ENCODE measurements at places on chromosomes 2 and 18.
A peak's percentile ranks its signal among the peaks of the same experiment; 100 is the strongest.

DNA sequence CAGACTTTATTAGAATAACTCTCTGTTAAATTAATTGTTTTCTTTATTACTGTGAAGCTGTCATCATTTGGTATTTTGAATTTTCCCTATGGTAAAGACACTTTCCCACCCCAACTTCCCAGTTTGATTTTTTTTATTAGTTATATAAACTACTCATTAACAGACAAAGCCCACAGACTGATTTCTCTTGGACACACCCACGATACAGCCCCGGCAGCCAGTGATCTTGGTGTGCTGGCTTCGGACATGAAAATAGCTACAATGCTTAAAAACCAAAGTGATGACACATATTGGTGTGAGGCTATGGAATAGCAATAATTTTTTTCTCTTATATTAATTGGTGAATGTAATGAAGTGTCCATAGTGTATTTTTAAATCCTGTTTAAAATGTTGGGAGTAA, 225.4 kb upstream of the SIX3 start:
- no peak for DNase-seq

DNA sequence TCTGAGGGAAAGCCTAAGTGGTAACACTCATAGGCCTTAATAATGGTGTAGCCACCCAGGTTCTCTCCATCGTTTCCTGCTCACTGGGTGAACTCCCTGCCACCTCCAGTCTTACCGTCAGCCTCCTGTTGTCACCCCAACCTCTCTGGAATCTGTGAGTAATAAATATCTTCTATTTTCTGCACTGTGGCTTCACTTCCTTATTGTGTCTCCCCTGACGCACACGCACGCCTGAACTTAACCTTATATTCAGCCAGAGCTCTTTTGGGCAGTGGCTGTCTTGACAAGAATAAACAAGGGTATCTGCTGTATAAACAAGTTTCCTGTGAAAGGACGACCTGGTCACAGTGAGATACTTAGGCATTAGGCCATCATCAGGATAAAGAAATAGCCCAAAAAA, 467.2 kb downstream of the SPAG16 start:
- DNase-seq: no peak

GRCh38 chr18:75915941-75916623, 488.6 kb upstream of the SMIM21 start:
- DNase-seq: peak; percentile 45

DNA sequence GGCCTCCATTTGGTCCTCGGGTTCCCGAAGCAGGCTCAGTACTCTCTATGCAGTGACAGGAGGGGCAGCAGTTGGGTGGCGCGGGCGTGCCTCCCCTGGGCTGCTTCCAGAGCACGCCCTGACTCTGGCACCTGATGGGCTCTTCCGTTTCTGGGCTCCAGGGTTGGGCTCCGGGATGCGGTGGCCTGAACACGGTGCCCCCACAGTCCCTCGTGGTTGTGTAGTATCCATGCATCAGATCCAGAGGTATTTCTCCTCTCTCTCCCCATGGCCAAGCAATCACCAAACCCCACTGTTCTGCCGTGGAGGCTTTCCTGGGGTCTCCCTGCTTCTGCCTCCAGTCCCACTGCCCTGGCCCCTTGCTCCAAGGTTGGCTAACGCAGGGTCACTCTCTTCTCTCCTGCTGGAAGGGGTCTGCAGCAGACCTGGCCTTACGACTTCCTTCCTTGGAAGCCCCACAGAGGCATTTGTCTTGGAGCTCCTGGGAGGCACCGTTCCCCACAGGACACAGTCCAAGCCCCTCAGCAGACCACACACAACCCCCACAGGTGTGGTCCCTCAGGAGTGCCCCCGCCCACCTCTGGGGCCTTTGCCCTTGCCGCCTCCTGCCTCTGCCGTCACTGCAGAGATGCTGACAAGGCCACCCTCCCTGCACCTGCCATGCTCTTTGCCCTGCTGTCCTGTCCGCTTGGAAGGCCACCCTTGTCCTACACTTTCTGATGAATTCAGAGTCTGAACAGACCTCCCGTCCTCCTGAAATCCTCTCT, 136.6 kb upstream of the ASB18 start:
- no peak for DNase-seq

DNA sequence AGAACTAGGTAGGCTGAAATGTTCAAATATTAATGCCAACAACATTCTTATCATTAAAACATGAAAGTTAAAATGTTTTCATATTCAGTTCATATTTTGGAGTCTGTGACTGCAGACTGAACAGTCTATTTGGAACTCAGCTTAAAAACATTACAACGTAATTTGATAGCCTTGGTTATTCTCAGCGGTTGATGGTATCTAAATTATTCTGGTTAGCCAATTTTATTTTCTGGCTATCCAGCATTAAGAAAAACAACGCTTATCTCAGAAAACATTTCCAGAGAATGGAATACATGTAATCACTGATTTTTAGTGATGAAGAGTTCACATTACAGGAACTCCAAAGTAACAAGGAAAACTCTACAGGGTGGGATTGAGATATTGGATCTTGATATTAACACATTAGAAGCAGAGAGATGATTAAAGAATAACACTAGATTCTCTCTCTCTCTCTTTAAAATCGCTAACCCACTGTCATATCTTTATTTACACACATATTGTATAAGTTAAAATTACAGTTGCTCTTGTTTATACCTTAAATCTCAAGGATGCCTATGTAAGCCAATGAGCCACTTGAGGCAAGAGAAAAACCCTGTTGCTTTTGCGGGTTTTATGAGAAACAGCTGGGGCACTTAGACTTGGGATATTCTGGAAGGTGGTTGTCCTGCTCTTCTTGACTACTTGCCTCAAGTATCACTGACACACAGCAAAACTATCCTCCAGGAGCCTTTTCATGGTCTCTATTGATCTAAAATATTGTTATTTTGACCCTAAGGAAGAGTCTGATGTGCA, 84.9 kb downstream of the ICOS start:
- no peak for DNase-seq

DNA sequence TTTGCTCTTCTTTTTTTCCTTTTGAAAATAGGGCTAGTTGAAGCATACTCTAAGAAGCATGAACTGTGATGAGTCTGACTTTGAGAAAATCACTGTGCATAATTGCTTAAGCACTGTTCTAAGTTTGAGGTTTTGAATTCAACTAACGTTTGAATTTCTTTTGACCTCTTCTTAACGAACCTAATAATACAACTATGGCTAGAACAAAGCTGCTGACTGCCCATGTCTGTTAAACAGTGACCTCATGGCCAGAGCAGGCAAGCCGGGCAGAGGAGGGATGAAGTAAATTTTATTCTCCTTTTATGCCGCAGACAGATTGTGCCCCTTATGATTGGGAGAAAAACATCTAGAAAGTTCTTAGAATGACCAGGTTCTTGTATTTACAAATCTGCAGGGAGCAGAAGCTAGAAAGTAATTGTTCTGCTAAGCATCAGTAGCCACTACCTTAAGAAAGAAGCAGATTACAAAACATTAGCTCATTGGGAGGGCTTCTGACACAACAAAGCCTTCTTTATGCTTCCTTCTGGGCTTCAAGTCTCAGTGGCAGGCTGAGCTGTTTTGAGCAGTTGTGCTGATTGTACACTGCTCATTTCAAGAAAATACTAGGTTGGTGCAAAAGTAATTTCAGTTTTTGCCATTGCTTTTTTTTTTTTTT, 97.8 kb upstream of the RASGRP3 start:
- no peak for DNase-seq

DNA sequence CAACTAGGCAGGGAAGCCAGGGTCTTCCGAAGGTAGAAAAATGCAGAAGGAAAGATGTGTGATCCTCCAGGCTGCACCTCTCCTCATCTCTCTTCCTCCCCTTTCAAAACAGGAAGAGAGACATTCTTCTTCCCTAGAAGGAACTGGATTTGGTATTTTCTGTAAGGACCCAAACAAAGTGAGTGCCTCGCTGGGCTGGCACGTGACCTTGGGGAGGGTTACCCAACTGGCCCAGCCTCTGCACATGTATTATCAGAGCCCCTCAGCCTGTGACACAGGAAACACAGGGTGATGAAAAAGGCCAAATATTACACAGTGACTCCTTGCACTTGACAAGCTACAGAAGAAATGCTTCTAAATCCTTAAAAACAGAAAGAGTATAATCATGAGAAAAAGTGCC, 2.3 kb downstream of the HJURP start:
- no peak for DNase-seq

GRCh38 chr2:13002536-13003331, 286.0 kb downstream of the TRIB2 start:
- no peak for DNase-seq

GRCh38 chr2:18518116-18519111, 42.0 kb downstream of the RDH14 start:
- DNase-seq: no peak

GRCh38 chr18:25454270-25454659, 102.3 kb upstream of the ZNF521 start:
- no peak for DNase-seq

- DNase-seq: no peak
Observed at GRCh38 chr18:56510108-56510507, 128.3 kb downstream of the TXNL1 start.

- no peak for DNase-seq
Observed at GRCh38 chr2:69221960-69222751, 164.9 kb downstream of the GFPT1 start.

DNA sequence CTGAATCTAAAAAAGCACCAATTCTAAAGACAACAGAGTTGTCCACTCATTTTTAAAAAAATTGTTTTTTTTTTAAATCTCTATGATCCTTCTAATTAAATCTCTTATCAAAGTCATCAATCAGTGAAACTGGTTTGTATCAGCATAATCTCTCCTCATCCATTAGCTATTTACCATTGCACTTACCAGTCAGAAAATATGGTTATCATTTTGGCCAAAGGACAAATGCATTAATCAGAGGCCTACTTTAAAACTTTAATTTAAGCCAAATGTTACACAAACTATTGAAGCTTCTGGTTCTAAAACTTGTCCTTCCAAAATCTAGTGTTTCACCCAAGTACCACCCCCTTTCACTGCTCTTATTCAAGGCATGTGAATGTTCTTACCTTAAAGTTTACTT, 3.8 kb downstream of the C18orf32 start:
- DNase-seq: no peak

GRCh38 chr2:199471443-199472057, 13.8 kb upstream of the SATB2 start:
- DNase-seq: peak; percentile 66

GRCh38 chr2:56666777-56667176, 483.0 kb downstream of the CCDC85A start:
- DNase-seq: no peak

- DNase-seq: no peak
Observed at GRCh38 chr2:29073933-29074332, 390 bp downstream of the PCARE start.

DNA sequence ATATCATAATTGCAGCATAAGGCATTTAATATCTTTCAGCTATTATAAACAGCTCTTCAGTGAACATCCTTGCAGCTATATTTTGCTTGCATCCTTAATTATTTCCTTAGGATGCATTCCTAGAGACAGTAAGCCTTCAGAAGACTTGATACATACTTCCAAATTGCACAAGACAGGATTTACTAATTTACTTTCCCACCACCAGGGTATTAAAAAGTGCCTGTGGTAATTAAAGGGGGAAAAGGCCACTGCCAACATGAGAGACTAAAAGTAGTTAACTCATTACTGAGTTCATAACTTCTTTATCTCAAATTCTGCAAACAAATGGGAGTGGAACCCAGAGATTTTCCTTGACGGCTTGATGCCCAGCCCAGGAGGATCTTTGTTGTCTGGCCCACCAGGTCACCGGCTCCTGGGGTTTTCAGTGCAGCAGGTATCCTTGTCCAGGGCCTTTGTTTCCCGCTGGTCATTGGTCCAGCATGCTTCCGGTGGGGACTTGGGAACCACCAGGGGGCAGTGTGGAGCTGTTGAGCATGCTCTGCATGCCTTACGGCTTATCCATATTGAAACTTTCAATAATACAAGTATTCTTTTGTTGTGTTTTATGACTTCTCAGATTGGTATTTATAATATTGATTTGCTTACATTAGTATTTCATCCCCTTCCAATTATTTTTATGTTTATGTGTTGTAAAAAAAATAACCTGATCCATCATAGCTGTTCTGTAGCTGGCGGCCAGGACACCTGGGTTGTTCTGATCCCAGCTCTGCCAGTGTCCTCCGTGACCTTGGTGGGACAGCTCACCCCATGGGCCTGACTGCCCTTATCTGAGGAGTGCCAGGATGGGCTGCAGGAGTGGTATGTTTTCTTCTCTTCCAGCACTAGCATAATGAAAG, 61.4 kb downstream of the TGOLN2 start:
- no peak for DNase-seq

DNA sequence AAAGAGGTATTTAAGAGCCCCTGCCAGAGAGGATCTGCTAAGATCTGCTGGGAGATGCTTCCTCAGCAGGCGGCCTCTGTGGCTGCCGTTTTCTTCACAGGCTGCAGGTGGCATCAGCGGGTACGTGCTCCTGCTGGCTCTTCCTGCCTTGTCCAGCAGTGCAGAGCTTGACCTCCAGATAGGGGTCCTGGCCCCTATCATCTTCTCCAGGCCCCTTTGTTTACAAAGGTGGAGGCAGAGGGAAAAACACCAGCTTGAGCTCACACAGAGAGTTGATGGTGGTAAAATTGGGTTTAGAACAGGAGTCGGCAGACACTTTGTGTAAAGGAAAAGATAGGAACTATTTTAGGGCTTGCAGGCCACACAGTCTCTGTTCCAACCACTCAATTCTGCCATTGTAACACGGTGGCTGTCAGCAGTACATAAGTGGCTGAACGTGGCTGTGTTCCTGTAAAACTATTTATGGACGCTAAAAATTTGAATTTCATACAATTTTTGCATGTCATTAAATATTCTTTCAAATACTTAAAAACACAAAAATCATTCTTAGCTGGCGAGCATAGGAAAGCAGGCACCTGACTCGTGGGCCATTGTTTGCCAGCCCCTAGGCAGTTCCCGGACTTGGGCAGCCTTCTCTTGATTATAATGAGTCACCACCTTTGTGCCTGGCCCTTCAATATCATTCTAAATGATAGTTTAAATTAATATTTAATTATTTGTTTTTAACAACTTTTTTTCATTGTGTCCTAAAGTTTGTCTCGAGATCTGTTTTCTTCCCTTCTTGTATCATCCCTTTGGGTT, 98.2 kb upstream of the B3GNT7 start:
- DNase-seq: peak; percentile 76

- no peak for DNase-seq
Observed at GRCh38 chr2:11187083-11187619, 31.9 kb downstream of the SLC66A3 start.

DNA sequence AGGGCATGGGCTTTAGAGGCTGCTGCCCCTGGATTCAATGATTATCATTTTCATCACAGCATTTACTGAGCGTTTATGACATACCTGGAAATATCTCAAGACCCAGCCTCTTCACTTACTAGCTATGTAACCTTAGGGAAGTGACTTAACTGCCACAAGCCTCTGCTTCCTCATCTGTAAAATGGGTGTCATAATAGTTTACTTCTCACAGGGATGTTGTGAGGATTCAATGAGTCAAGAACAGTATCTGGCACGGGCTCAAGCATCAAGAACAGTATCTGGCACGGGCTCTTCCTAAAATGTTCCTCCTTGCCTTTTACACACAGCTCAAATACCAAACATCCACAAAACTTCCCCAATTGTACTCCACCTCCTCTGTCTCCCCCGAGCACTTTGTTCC, 31.4 kb downstream of the LGALSL start:
- DNase-seq: no peak

Data from NCI-H510A treated with DMSO at 0.1 percent for 48 hours (cell line).